ENCODE measurements at places on chromosomes 4 and X.

DNA sequence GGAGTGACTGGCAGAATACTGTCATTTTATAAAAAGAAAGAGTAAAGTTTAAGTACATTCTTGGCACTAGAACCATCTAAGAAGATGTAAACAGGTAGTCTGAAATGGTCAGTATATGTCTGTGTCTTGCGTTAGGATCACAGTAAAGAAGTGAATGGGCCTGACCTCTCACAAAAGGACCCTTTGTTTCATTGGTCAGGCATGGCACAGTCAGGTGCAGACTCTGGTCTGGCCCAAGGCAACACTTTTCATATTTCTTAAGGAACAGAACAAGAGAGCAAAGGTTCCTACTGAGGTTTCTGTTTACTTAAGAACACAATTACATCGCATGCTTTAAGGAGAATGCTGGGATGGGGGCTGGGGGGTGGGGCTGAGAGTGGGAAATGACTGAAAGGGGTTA, 48.1 kb downstream of the RPGR start:
- no peak for DNase-seq

GRCh38 chrX:153592091-153592833, 6.7 kb downstream of the CCNQ start:
- no peak for DNase-seq

GRCh38 chrX:50700921-50701320, 113.1 kb downstream of the SHROOM4 start:
- DNase-seq = no peak

GRCh38 chr4:145709336-145709735, 29.4 kb downstream of the C4orf51 start:
- no peak for DNase-seq

- DNase-seq = no peak
Observed at GRCh38 chr4:83217721-83218522, 66.7 kb downstream of the COQ2 start.

DNA sequence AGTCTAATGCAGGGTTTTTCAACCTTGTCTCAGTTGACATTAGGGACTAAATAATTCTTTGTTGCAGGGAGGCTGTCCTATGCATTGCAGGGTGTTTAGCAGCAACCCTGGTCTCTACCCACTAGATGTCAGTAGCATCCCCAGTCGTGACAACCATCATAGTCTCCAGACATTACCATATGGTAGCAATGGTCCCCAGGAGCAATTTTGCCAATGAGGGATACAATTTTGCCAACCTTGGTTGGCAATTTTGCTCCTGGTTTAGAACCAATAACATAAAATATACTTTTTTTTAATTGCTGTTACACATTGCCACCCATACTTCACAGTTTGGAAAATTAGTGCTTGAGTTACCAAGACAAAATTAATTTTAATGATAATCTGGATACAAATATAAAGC, 6.0 kb downstream of the EREG start:
- peak; percentile 65 for DNase-seq

GRCh38 chrX:1500701-1501624, 36.0 kb downstream of the P2RY8 start:
- DNase-seq = no peak

DNA sequence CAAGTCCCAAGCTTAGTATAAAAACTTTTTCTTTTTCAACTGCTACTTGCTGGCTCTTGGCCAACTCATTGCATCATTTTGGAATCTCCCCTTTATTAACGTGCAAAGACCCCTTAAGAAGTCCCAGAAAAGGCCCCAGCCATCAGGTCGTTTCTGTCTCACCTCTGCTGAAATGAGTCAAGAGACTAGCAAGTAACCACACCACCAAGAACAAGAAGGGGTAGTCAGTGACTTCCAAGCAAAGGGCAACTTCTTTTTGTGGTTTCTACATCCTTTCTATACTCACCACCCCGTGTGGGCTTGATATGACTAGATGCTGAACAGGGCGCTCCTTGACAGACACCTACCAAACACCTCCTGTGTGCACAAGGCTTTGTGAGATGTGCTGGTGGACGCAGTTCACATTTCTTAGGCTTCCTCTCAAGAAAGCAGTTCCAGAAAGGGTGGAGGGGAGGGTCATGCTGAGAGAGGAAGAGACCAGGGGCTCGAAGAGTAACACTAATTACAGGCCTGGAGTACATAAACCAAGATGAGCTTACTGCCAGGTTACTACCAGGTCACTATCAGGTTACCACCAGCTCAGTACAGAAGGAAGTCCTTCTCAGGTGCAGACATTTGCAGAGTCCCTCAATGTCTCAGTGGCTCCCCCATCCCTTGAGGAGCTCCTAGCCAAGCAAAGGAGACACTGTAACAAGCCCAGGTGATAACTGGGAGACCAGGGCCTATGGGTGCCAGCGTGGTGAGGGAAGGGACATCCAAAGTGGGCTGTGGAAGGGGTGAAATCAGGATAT, 19.3 kb downstream of the JAKMIP1 start:
- no peak for DNase-seq
